ENCODE measurements at places on chromosomes 16 and 17. TPM values are rescaled to one million over a fixed set of nuclear protein-coding genes. Genes with fewer than 3 reads are reported as not detected.

Gene TRIM72
- polyA plus RNA-seq: not detected

Gene ACSM2B
- not detected for polyA plus RNA-seq

Gene SLC12A3
- polyA plus RNA-seq: not detected

Gene FASN
- 0.03 TPM for polyA plus RNA-seq

Gene PRAC1
- polyA plus RNA-seq: not detected

Gene MMP25
- polyA plus RNA-seq: 0.91 TPM

Gene PPM1E
- not detected for polyA plus RNA-seq

Gene KRTAP2-3
- polyA plus RNA-seq: not detected

Gene AOC3
- not detected for polyA plus RNA-seq

Gene TCAP
- not detected for polyA plus RNA-seq

Gene HNF1B
- polyA plus RNA-seq: not detected

Gene TSPAN10
- 0.24 TPM for polyA plus RNA-seq

Gene PITPNM3
- not detected for polyA plus RNA-seq

Gene ZDHHC1
- not detected for polyA plus RNA-seq

Measured in CD4-positive, alpha-beta memory T cell (primary cell).